Activated CD4-positive, alpha-beta T cell treated with anti-CD3 and anti-CD28 coated beads, Interleukin-2, amount 50 U/mL, for 16 hours (primary cell): ENCODE measurements at places on chromosomes 3 and 15.
A peak's percentile ranks its signal among the peaks of the same experiment; 100 is the strongest.

- no peak for DNase-seq
Measured at GRCh38 chr3:129014148-129014547, 13.0 kb downstream of the EFCC1 start.

DNA sequence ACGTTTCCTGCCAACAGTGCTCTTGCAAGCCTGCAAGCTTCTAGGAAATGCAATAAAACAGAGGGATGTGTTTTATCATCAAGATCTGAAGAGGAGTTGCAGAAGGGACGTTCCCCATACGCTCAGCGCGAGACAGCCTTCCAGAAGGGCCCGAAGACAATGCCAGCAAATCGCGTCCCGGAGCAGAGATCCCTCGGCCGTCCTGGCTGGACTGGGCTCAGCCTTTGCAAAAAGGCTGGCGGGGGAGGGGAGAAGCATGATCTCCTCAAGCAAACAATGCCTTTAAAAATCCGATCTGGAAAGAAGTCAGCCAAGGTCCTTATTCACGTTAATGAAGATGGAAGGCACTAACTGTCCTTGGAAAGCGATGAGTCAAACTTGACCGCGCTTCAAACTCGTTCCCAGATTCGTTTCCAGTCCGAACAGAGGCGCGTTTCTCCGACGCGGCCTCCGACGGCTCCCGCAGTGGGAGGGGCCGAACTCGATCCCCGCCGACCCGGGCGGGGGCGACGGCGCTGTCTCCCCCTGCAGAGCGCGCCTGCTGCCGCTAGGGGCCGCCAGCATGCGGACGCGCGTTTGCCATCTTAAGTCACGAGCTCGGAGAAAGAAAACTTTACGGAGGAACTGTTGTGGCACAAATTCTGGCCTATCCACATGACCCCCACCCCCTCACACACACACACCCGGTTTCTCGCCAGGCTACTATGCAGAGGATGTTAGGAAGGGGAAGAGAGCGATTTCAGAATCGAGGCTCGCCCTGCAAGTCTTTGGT lies 5.5 kb downstream of the BCL6 start:
- peak; percentile 87 for DNase-seq

DNA sequence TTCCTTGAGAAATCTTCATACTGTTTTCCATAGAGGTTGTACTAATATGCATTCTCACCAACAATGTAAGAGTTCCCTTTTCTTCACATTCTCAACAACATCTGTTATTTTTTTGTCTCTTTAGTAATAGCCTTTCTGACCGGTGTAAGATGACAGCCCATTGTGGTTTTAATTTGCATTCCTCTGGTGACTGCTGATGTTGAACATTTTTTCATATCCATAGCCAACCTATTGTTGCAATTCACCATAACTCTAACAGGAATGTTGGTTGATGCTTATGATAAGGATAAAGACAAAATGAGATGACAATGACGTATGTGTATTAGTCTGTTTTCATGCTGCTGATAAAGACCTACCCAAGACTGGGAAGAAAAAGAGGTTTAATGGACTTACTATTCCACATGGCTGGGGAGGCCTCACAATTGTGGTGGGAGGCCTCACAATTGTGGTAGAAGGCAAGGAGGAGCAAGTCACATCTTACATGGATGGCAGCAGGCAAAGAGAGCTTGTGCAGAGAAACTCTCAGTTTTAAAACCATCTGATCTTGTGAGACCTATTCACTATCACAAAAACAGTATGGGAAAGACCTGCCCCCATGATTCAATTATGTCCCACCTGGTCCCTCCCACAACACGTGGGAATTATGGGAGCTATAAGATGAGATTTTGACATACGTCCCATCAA lies 37.6 kb upstream of the RHCG start:
- DNase-seq, result no peak

DNA sequence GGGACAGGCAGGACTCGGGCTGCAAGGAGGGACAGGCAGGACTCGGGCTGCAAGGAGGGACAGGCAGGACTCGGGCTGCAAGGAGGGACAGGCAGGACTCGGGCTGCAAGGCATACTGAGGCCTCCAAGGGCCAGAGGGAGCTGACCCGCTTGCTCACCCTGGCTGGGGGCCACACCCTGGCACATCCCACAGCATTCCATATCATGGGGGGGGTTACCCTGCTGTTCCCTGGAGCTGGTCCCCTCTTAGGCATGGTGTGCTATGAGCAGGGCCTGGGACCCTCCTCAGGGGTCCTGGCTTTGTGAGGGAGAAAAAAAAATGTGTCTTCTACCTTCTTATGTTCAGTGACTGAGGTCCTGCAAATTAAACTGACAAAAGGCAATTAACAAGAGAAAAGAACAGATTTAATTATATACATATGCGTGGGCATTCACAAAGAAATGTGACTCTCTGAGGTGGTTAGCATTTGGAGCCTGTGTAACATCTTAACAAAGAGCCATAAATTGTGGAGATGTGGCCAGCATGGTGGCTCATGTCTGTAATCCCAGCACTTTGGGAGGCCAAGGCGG lies 97.6 kb upstream of the ALDH1A3 start:
- DNase-seq, result no peak

DNA sequence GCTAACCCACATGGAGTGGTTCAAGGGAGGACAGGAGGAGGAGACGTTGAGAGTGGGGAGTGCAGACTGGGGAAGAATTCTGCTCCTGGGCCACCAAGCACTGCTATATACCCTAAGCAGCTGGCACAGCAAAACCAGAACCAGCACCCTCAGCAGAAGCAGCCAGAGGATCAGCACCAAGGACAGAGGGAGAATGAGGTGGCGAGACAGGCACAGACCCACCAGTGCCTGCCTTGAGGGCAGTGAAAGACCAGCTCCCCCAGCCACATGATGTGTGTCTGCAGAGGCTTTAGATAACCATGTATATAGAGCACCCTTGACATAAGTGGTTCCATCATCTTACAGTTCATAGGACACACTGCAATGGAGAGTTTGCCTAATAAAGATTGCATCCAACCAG lies 319.0 kb downstream of the GABRB3 start:
- DNase-seq, result no peak

GRCh38 chr15:69693059-69693458 lies 240.4 kb downstream of the RPLP1 start:
- DNase-seq, result no peak

DNA sequence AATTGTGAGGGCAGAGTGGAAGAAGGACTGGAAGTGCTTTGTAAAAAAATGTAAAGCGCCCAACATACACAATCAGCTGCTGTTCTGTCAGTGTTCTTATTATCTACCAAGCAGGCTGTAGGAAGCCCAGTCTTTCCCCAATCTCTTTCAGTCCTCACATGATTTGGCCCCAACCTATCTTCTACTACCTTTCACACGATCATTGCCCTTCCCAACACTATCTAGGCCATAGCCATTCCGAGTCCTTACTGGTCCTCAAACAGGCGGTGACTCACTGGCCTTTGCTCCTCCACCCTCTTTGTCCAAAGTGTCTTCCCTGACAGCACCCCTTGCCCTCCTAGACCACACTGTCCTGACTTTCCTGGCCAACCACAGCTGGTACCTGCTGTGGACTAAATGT lies 861 bp upstream of the RFT1 start:
- no peak for DNase-seq

GRCh38 chr15:57352535-57353316 lies 23.6 kb upstream of the CGNL1 start:
- DNase-seq, result no peak

- no peak for DNase-seq
Measured at GRCh38 chr15:90570643-90571042, 40.9 kb downstream of the CRTC3 start.

GRCh38 chr3:143314251-143315093 lies 194.9 kb downstream of the CHST2 start:
- DNase-seq, result no peak

- no peak for DNase-seq
Measured at GRCh38 chr3:120636795-120637401, 40.8 kb downstream of the NDUFB4 start.

- DNase-seq, result no peak
Measured at GRCh38 chr3:108448593-108448992, 61.8 kb downstream of the MYH15 start.

DNA sequence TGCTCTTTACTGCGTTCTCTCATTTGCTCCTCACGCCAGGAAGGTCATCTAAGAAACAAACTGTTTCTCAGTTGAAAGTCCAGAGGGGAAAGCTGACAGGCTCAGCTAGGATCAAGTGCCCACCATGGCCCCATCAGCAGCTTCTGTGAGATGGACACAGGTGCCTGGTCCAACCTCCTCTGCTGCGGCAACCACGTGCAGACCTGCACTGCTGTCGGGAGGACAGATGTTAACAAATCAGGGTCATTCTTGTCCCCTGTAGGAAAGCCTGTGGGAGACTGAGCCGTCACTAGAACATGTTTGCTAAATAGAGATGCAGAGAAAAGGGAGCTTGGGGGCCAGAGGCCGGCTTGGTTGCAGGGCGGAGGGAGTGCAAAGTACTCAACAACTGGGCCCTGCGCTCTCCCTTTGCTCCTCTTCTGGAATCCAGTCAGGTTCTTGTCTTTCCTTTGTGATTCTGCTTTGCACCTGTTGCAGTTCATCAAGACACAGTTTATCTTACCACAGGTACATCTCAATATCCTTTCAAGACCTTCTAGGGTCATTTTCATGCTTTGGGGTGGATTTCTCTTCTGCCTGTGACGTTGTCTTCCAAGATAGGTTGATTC lies 20.9 kb downstream of the GPD1L start:
- no peak for DNase-seq

GRCh38 chr3:48619541-48620524 lies 1.7 kb downstream of the TMEM89 start:
- DNase-seq, result no peak

DNA sequence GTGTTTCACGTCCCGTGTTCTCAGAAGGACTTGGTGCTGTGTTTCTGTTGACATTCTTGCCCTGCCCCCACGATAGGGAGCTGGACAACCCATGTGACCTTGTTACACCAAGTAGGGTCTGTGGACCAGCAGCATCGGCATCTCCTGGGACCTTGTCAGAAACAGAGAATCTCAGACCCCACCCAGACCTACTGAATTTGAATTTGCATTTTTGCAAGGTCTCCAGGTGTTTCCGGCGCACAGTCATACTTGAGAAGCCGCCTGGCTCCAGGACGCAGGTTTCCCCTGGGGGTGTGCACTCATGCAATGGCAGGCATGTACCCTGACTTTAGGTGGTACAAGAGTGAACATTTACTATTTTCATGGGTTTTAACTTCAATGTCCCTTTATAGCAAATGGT lies 117.9 kb downstream of the TLE3 start:
- DNase-seq, result no peak

- no peak for DNase-seq
Measured at GRCh38 chr15:36356466-36356865, 223.0 kb upstream of the CDIN1 start.

DNA sequence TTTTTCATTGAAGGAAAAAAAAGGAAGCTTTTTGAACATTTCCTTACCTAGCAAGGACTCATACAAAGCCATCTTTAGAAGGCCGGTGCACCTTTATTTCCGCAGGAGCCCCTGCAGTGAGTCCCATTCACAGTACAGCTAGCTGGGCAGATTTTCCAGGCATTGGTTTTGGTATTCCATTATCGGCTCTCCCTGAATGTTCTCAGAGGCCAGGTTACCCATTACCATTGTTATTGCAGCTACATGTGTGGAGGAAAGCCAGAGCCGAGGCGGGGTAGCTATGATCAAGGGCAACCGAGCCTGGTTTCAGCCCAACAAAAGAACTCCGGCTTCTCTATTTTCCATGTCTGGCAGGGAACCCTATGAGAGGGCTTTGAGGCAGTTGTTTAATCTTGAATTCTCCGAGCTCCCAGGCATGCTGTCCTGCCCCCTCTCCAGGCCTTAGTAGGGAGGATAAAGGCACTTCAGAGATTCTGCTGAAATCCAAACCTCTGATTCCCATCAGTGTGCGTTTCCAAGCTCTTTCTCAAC lies 100.3 kb downstream of the LRRK1 start:
- no peak for DNase-seq

DNA sequence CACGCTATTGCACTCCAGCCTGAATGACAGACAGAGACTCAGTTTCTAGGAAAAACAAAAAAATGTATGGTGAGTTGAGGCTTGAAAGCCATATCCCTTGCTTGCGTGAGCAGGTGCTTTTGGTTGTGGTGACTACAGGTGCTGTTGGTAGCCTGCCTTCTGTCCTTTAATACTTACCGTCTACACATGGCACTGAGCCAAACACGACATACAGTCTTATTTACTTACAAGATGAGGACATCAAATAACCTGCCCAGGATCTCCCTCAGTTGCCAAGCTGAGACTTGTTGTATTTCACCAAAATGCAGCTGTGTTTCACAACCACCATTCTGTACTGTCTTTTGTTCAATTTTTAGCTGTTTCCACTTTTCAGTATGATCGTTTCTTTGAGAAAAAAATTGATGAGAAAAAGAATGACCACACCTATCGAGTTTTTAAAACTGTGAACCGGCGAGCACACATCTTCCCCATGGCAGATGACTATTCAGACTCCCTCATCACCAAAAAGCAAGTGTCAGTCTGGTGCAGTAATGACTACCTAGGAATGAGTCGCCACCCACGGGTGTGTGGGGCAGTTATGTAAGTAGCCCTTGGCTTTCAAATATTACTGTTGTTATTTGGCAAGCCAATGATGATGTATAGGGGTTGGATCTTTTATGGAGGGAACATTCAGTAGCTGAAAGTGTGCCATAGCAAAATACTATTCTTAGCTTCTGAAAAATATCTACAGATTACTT lies 6.5 kb downstream of the ALAS1 start:
- no peak for DNase-seq

DNA sequence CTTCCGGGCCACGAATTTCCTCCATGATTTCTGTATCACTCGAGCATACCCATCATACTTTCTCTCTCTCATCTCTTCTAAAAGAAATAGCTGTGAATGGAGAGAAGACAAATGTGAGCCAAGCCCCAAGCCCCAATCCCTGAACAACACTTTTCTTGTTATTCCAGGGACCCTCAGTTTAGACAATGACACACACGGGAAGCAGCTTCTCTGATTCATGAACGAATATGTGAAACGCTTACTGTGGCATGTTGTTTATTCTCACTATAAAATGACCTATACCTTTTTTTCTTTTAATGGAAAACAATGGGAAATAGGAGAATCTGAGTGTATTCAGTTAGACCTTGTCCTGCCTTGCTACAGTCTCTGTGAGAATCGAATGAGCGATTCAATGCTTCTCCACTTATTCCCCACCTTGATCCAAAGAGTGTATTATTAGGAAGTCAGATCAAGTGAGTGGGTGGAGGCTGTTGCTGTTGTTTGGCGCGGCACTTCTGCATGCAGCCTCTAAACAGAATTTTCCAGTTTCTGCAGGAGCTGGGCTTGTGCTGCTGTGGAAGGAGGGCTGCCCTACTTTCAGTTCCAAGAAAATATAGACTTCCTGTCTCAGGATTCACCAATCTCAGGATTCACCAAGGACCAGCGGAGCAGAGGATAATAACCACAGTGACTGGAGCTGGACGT lies 32.4 kb upstream of the LDHAL6B start:
- no peak for DNase-seq

DNA sequence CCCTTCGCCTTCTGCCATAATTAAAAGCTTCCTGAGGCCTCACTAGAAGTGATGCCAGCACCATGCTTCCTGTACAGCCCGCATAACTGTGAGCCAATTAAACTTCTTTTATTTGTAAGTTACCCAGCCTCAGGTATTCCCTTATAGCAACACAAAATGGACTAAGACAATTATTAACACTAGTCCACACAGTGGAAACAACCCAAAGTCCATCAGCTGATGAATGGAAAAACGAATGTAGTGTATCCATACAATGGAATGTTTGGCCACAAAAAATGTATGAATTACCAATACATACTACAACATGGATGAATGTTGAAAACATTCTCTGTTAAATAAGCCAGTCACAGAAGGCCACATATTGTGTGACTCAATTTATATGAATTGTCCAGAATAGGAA lies 22.5 kb upstream of the CTXND1 start:
- DNase-seq, result no peak
